Stimulated activated CD8-positive, alpha-beta memory T cell treated with anti-CD3 and anti-CD28 coated beads, Interleukin-7, amount 100 ng/mL, for 1 hour (primary cell): ENCODE measurements at places on chromosomes 11 and 22.

DNA sequence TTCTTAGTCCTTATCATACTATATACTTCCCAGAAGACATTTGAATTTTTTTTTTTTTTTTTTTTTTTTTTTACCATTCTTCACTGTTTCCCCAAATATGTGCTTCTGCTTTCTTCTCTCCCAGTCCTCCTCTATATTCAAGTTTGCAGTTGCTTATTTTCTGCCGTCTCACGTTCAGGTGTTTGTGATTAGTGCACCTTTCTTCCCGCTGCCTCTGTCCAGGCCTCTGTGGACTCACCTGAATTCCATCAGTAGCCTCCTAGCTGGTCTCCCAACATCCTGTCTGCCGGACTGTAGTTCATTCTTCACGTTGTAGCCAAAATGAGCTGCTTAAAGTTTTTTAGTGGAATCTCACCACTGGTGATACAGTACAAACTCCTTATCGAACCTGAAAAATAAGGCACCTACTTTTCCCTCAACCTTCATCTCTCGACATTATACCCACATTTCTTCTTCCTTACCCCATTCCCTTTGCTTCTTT lies 795 bp upstream of the MSANTD4 start:
- DNase-seq: no peak

GRCh38 chr11:6864438-6864837 lies 1.6 kb downstream of the OR10A2 start:
- DNase-seq: no peak

DNA sequence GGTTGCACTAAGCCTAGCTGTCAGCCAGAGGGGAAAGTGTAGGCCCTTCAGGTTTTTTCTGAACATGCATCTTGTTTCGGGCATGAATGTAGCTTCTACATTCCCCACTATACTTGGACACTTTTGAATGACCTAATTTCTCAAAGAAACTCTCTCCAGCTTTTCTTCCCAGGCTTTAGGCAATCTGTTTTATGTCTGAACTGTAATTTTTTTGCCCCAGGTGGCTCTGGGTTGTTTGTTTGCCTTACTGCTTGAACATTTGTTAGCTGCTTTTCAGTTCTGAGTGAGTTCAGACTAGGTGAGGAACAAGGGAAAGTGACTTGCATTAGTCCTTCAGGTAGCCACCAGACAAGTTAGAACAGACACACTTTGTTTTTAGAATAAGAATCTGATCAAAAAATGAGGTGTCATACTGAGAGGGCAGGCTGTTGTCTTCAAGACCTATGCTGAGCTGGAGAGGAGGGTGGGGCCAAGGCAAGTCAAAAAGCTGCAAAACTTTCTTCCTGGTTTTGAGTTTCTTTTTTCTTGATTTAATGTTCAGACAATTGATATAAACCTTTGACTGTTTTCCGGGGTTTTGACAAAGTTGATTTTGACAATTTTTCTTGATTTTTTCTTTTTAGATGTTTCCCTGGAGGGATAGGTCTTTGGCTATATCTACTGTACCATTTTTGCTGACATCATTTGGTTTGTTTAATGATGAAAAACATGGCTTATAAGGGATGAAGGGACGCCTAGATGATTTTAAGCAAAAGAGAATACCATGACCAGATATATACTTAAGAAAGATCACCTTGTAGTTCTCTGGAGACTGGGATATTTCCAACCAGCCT lies 182.8 kb downstream of the WNT11 start:
- DNase-seq: no peak

- DNase-seq: no peak
These were observed 10.9 kb downstream of the PDGFB start for GRCh38 chr22:39233710-39234471.

DNA sequence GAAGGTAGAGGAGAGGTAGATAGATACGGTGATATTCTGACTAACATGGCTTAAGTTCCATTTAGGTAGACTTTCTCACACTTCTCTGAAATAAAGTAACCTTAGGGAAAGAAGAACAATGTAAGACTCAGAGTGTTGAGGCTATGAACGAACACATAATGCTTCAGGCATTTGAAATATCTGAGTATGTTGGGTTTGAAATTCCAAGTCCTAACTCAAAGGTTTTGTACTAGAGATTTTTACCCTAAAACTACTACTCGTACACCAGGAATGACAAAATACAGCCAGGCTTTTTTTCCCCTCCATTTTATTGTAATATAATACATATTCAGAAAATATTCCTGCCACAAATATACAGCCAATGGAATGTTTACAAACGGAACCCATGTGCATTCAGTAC lies 592.6 kb downstream of the ETS1 start:
- DNase-seq: no peak

GRCh38 chr11:117839380-117839881 lies 14.9 kb upstream of the FXYD2 start:
- no peak for DNase-seq

- DNase-seq: no peak
These were observed 9.8 kb downstream of the TRAF6 start for GRCh38 chr11:36500315-36500721.

- no peak for DNase-seq
These were observed 14.3 kb upstream of the FGF19 start for GRCh38 chr11:69718147-69718546.

DNA sequence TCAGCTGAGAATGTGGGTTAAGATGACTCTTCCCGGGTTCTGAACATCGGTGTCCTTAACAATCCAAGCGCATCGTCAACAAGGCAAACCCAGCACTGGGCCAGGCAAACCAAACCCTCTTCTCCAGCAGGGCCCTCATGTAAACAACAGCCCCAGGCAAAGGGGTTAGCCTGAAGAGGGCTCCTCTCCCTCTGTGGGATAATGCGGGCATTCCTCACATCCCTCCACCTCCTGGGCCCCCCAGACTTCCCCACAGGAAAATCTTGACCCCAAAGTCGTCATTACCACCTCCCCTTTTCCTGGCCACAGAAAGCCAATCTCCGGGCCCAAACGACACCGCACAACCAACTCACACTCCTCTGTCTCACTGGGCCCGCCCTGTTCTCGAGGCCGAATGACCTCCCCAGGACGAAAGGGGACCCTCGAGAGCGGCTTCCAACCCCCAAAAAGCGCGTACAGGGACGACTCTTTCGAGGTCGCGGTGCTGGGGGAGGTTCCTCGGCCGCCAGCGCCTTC lies 566 bp downstream of the DDB1 start:
- no peak for DNase-seq

GRCh38 chr11:106724293-106724892 lies 293.9 kb downstream of the GUCY1A2 start:
- DNase-seq: no peak

DNA sequence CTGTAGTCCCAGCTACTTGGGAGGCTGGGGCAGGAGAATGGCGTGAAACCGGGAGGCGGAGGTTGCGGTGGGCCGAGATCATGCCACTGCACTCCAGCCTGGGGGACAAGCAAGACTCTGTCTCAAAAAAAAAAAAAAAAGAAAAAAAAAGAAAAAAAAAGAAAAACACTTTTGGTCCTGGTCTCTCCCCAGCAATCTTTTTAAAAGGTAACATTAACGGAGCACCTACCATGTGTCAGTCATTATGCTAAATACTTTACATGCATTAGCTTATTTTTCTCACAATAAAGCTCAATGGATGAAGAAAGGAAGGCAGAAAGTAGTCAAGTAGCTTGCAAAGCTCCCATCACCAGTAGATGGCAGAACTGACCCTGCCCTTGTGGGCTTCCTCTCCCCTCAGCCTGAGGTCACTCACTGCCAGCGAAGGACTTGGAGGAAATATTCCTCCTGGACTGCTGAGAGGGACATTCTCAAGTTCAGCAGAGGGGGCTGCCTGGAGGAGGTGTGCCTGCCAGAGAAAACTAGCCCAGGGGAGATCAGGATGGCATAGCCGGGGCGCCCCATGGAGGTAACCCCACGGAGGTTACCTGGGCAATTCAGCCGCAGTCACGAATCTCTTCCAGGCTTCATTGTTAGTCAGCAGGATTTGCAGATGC lies 15.5 kb downstream of the APOL3 start:
- no peak for DNase-seq
